ENCODE measurements at places on chromosomes 1 and 21.

- no peak for DNase-seq
These were observed 120.5 kb downstream of the PRDM2 start for GRCh38 chr1:13820456-13820855.

GRCh38 chr1:10962483-10962882 is 50.0 kb upstream of the TARDBP start:
- no peak for DNase-seq

DNA sequence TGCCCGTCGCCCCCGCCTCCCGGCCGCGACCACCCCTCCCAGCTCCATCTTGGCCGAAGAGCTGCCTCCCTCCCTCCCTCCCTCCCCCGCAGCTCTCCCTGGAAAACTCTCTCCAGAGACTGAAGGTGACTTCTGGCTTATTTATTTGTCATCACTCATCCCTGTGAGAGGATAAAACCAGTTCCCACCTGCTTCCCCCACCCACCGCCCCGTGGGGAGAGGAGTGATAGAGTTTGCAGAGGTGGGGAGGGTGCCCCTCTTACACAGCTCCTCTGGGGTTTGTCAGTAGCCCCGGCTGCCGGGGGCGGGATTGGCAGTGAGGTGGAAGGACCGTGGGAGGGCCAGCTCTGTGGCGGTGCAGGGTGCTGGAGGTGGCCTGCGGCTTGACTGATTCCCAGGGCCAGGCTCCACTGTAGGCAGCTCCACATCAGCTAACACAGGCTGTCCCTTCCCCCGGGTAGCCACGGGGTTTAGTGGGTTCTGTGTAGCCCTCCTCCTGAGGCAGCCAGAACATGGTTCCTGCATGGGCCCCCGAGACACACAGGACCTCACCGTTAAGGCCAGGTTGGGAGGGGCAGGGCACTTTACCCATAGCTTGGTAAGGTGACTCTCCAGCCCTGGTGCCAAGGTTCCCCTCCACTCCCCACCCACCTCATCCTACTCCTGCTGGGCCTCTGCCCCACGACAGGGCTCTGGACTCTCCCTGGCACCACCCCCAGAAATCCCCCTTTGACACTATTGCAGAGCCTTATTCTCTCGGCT is 62.2 kb downstream of the ELK4 start:
- no peak for DNase-seq

GRCh38 chr1:204313675-204314074 is 46.1 kb downstream of the PLEKHA6 start:
- no peak for DNase-seq

- DNase-seq = no peak
These were observed 3.4 kb downstream of the PTTG1IP start for GRCh38 chr21:44869781-44870747.

- no peak for DNase-seq
These were observed 50.2 kb upstream of the ROR1 start for GRCh38 chr1:63723602-63724001.

DNA sequence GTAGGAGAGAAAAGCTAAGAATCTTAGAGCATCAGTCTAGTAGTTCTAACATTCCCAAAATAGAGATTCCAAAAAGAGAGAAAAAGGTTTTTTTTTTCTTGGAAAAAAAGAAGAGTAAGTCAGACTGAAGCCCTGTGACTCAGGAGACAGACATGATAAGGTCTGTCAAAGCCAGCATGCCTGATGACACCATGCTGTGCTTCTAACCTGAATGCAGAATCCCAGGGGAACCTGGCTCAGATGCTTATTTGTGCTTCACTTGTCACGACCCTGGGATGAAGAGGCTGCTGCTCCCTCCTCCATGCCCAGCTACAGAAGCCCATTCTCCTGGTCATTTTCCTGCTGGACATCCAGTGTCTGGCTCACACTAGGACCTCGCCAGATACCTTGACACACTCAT is 44.3 kb downstream of the ERICH3 start:
- no peak for DNase-seq

DNA sequence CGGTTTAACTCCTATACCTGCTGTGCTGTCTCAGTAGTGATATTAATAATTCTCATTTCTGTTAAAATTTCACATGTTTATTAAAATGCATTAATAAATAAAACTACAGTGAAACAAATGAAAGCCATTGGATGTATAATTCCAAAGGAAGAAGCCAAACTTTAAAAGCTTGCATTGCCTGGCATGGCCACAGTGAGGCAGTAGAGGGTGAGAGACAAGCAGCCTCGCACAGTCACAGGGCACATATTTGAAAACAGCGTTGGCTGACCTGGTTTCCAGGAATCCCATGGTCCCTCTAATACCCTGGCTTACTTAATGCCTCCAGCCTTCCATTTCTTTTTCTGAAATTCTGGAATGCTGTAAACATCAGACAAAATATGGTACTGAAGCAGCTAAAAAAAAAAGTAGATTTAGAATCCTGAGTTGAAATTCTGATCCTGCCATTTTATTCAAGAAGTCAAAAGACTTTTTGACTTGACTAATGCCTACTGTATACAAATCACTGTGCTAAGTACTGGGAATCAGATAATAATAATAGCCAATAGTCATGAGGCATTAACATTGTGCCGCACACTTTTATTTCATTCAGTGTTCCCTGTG is 6.7 kb upstream of the RNASEL start:
- DNase-seq = no peak

GRCh38 chr1:81804312-81804711 is 3.6 kb downstream of the ADGRL2 start:
- no peak for DNase-seq

DNA sequence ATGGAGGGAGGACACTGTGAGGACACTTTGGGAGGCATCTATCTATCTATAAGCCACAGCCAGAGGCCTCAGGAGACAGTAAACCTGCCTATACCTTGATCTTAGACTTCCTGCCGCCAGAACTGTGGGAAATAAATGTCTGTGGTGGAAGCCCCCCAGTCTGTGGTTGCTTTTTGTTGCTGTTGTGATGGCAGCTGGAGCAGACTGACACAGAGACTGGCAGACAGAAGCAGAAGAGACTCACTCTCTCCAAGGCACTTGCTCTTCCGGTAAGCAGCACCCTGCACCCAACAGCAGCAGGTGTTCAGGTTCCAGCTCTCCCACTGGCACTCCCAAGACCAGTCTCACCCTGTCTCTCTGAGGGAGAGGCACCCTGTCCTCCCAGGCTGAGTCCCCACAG is 297.6 kb downstream of the TTLL7 start:
- DNase-seq = no peak
